ENCODE measurements at places on chromosomes 16 and 17. TPM values are rescaled to one million over a fixed set of nuclear protein-coding genes. Genes with fewer than 3 reads are reported as not detected.

- H3K27me3 ChIP-seq: no peaks in the 10 kb centered on the region
- peaks cover 9% of the 10 kb centered on the region for H3K4me1 ChIP-seq
- no peak for DNase-seq
- H3K27ac ChIP-seq: no peak overlapping the region
- no peaks in the 10 kb centered on the region for H3K36me3 ChIP-seq
- H3K4me3 ChIP-seq: no peak overlapping the region
Observed at GRCh38 chr17:46092991-46093390, 93.9 kb downstream of the STH start.

GRCh38 chr17:59093702-59094231, 12.9 kb downstream of the TRIM37 start:
- H3K27ac ChIP-seq: peak overlapping the region; percentile 51
- H3K27me3 ChIP-seq: no peaks in the 10 kb centered on the region
- H3K36me3 ChIP-seq: peaks cover 22% of the 10 kb centered on the region
- H3K4me3 ChIP-seq: no peak overlapping the region
- DNase-seq: peak; percentile 47

DNA sequence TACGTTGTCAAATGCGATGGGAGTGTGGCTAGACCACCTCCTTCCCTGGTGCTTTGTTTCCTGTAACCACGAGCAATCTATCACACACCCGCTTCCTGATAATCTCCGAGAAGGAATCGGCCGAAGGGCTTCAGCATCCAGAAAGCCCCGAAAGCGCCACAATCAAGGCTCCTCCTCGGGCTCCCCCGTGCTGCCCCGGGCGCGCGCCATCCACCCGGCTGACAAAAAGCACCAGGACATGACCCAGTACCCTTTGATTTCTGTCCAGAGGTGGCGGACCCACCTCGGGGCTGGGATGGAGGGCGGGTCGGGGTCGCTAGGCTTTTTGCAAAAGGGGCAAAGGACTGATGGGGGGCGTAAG, 743 bp upstream of the ARMC7 start:
- H3K4me3 ChIP-seq: peak overlapping the region; percentile 86
- DNase-seq: no peak
- H3K27ac ChIP-seq: no peak overlapping the region

- no peak overlapping the region for H3K27ac ChIP-seq
- no peak for DNase-seq
- no peak overlapping the region for H3K4me3 ChIP-seq
- no peaks in the 10 kb centered on the region for H3K4me1 ChIP-seq
- no peaks in the 10 kb centered on the region for H3K36me3 ChIP-seq
- no peaks in the 10 kb centered on the region for H3K27me3 ChIP-seq
Observed at GRCh38 chr16:19431636-19432340, 14.1 kb downstream of the TMC5 start.

DNA sequence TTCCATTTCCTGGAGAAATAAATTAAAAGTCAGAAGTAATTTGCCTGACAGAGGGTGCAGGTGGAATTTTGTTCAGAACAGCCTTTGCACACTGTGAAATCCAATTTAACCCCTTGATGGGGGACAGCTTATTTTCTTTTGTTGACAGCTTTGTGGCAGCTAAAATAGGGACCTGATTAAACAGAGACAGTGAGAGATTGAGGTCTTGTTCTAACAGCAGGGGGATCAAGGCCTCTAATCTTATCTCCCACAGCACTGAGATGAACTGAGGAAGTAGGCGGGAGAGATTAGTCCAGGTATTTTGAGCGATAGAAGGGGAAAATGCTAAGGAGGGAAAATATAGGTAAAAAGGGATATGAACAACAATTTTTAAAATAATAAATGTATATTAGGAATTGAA, 1491.4 kb upstream of the GOT2 start:
- no peaks in the 10 kb centered on the region for H3K27me3 ChIP-seq
- H3K27ac ChIP-seq: no peak overlapping the region
- no peak for DNase-seq
- no peaks in the 10 kb centered on the region for H3K36me3 ChIP-seq

- DNase-seq: no peak
- no peak overlapping the region for H3K27ac ChIP-seq
- H3K27me3 ChIP-seq: no peaks in the 10 kb centered on the region
- no peaks in the 10 kb centered on the region for H3K4me1 ChIP-seq
Observed at GRCh38 chr16:9528511-9529079, 437.2 kb downstream of the HAPSTR1 start.

GRCh38 chr17:21001111-21001812, 41.5 kb downstream of the USP22 start:
- no peak for DNase-seq
- peaks cover 73% of the 10 kb centered on the region for H3K36me3 ChIP-seq
- H3K27me3 ChIP-seq: no peaks in the 10 kb centered on the region
- H3K27ac ChIP-seq: no peak overlapping the region
- H3K4me3 ChIP-seq: no peak overlapping the region

GRCh38 chr17:77505181-77505639, 364.4 kb downstream of the SEC14L1 start:
- H3K36me3 ChIP-seq: no peaks in the 10 kb centered on the region
- H3K4me3 ChIP-seq: no peak overlapping the region
- H3K27me3 ChIP-seq: no peaks in the 10 kb centered on the region
- H3K4me1 ChIP-seq: no peaks in the 10 kb centered on the region
- no peak overlapping the region for H3K27ac ChIP-seq

GRCh38 chr16:30636599-30636998, 14.2 kb upstream of the PRR14 start:
- no peaks in the 10 kb centered on the region for H3K36me3 ChIP-seq
- peaks cover 11% of the 10 kb centered on the region for H3K4me1 ChIP-seq
- H3K27me3 ChIP-seq: no peaks in the 10 kb centered on the region
- H3K27ac ChIP-seq: no peak overlapping the region

- no peaks in the 10 kb centered on the region for H3K36me3 ChIP-seq
- H3K27ac ChIP-seq: no peak overlapping the region
- H3K4me1 ChIP-seq: peaks cover 29% of the 10 kb centered on the region
- peak; percentile 57 for DNase-seq
Observed at GRCh38 chr17:78935419-78936323, 10.5 kb upstream of the TIMP2 start.

DNA sequence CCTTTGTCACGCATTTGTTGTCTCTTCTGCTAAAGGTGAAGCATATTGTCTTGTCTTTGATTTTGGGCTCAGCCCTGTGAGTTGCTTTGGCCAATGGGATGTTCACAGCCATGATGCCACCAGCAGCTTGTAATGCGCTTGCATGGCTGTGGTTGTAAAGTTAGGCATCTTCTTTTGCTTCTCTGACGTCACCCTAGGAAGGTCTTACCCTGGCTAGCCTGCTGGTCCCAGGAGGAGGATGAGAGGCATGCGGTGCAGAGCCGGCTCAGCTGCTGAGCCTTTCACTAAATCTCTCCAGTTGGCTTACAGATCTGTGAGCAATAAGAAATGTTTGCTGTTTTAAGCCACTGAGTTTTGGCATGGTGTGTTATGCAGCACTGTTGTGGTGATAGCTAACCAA, 40.8 kb downstream of the IRX6 start:
- H3K27me3 ChIP-seq: no peaks in the 10 kb centered on the region
- H3K4me1 ChIP-seq: peaks cover 26% of the 10 kb centered on the region
- H3K4me3 ChIP-seq: no peak overlapping the region
- no peaks in the 10 kb centered on the region for H3K36me3 ChIP-seq
- no peak overlapping the region for H3K27ac ChIP-seq

DNA sequence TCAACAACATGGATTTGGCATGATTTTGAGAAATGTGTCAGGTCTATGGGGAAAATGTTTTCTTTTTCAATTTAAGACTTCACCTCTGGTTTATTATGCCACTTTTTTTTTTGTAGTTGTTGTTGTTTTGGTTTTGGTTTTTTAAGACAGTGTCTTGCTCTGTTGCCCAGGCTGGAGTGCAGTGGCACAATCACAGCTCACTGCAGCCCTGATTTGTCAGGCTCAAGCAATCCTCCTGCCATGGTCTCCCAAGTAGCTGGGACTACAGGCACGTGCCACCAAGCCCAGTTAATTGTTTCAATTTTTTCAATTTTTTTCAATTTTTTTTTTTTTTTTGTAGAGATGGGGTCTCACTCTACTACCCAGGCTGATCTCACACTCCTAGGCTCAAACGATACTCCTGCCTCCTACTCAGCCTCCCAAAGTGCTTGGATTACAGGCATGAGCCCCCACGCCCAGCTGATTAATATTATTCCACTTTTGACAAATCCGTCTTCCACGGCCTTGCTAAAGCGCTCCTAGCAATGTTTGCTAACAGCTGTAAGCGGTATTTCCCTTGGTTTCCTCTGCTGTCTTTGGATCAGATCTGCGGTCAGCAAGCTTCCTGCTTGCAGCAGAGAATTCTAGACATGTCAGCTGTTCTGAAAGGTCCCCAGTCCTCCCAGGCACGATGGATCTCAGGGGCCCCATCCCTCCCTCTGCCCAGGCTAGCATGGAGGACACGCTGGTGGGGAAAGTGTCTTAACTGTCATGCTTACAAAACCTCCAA, 7.0 kb upstream of the MILR1 start:
- H3K36me3 ChIP-seq: no peaks in the 10 kb centered on the region
- peak overlapping the region; percentile 39 for H3K27ac ChIP-seq
- H3K27me3 ChIP-seq: no peaks in the 10 kb centered on the region
- peak overlapping the region; percentile 5 for H3K4me3 ChIP-seq
- no peak for DNase-seq

GRCh38 chr17:28928061-28928460, 23.3 kb downstream of the PHF12 start:
- H3K27me3 ChIP-seq: no peaks in the 10 kb centered on the region
- H3K27ac ChIP-seq: no peak overlapping the region
- no peak for DNase-seq
- H3K4me3 ChIP-seq: no peak overlapping the region

GRCh38 chr17:63714550-63715277, 14.8 kb upstream of the LIMD2 start:
- H3K27ac ChIP-seq: no peak overlapping the region
- no peak for DNase-seq
- peaks cover 73% of the 10 kb centered on the region for H3K36me3 ChIP-seq
- no peak overlapping the region for H3K4me3 ChIP-seq
- no peaks in the 10 kb centered on the region for H3K27me3 ChIP-seq

- no peak overlapping the region for H3K4me3 ChIP-seq
- H3K27me3 ChIP-seq: no peaks in the 10 kb centered on the region
- no peak overlapping the region for H3K27ac ChIP-seq
- no peak for DNase-seq
- H3K36me3 ChIP-seq: no peaks in the 10 kb centered on the region
Observed at GRCh38 chr16:16025214-16025968, 76.0 kb downstream of the ABCC1 start.

DNA sequence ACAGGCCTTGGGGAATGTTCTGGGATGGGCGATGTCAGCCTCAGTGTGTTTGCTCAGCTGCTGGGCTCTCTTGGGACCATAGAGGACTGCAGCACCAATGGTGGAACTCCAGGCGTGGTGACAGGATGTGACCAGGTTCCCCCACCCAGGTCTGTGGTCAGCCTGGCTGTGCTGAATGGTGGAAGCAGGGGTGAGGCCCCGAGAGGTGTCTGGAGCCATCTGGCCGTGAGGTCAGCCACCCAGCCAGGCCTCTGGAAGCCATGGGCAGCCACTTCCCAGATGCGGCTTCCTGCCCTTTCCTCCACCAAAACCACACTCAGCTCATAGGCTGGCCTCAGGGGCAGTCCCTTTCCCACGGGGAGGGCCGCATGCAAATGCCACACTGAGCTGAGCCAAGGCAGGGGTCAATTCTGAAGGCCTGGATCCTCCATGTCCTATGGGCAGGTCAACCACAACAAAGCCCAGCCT, 7.8 kb upstream of the MAPK7 start:
- peak; percentile 62 for DNase-seq
- H3K4me1 ChIP-seq: peaks cover 11% of the 10 kb centered on the region
- no peaks in the 10 kb centered on the region for H3K27me3 ChIP-seq
- no peaks in the 10 kb centered on the region for H3K36me3 ChIP-seq
- no peak overlapping the region for H3K4me3 ChIP-seq

GRCh38 chr17:16878606-16879005, 93.3 kb downstream of the TNFRSF13B start:
- H3K36me3 ChIP-seq: no peaks in the 10 kb centered on the region
- DNase-seq: no peak
- H3K4me1 ChIP-seq: no peaks in the 10 kb centered on the region
- H3K4me3 ChIP-seq: no peak overlapping the region

GRCh38 chr17:47246120-47246519, 7.5 kb upstream of the ITGB3 start:
- no peak overlapping the region for H3K4me3 ChIP-seq
- no peak overlapping the region for H3K27ac ChIP-seq
- H3K36me3 ChIP-seq: no peaks in the 10 kb centered on the region
- no peaks in the 10 kb centered on the region for H3K27me3 ChIP-seq

Gene RECQL5
- total RNA-seq: 10.1 TPM

Gene KRT28
- not detected for total RNA-seq

Gene ITGAL
- 1.3 TPM for total RNA-seq

Gene ABCA10
- total RNA-seq: 3.6 TPM

Gene KRTAP3-1
- total RNA-seq: not detected

Gene CD19
- not detected for total RNA-seq

Gene INCA1
- total RNA-seq: 1.9 TPM

Gene OR1A1
- total RNA-seq: not detected

Gene HOXB9
- total RNA-seq: not detected

Gene RRN3
- 26.2 TPM for total RNA-seq
